ENCODE measurements at places on chromosomes 2 and 18. TPM values are rescaled to one million over a fixed set of nuclear protein-coding genes. Genes with fewer than 3 reads are reported as not detected.

FASTKD1 gene
- total RNA-seq = 25.7 TPM

ABCG5 gene
- total RNA-seq = not detected

IL18RAP gene
- not detected for total RNA-seq

UBE2E3 gene
- total RNA-seq = 98.1 TPM

SEMA4F gene
- total RNA-seq = 11.3 TPM
